ENCODE measurements at places on chromosomes 12 and 14.

DNA sequence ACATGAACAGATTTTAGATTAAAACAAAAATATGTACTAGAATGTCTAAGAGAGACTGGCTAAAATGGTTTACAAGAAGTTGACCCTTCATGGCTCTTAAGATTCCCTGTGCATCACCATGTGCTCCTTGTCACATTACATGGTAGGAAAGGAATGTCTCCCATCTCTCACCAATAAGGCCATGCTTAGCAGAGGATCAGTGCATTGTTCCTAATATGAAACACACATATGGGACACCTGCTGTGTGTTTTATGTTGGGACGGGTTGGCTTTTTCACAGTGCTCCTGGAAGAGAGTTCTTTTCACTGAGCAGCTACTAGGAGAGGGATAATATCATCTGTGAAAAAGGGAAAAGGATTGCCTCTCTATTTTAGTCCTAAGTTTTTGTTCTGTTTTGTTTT, 9.6 kb downstream of the PFKM start:
- no peak for DNase-seq

DNA sequence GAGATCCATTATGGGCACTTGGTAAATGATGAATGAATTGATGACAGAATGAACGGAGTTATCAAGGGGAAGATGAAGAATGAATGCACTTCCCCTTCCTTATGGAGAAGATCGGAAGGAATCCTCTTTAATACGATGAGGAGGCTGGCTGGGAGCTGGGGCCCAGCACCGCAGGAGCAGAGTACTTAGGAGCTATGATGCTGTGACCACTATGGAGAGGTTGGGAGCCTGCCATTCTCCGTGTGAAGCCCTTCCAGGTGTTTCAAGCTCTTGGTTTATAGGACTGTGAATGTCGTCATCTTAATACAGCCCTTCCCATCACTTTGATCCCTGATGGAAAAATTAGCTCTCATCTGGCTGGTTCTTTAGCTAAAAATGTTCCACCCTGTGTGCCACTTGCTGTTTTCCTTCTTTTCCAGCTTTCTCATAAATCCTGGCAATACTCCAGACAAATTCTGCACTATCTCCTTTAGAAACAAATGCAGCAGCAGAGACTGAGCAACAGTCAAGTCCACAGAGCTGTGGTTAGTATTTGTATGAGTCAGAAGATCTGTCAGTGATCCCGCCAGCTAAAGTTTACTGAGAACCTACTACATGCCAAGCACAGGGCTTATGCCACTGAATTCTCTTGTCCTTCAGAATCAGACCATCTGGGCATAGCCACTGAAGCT, 263.1 kb upstream of the CRY1 start:
- DNase-seq, result no peak

- DNase-seq, result no peak
Observed at GRCh38 chr12:84842406-84843013, 70.1 kb downstream of the SLC6A15 start.

- no peak for DNase-seq
Observed at GRCh38 chr14:105383083-105383730, 15.1 kb upstream of the TEX22 start.

- no peak for DNase-seq
Observed at GRCh38 chr12:131753757-131754156, 42.9 kb downstream of the SFSWAP start.

- no peak for DNase-seq
Observed at GRCh38 chr12:114403690-114404066, 2.3 kb downstream of the TBX5 start.

- DNase-seq, result no peak
Observed at GRCh38 chr14:73764406-73765280, 50.5 kb upstream of the PNMA1 start.

- DNase-seq, result no peak
Observed at GRCh38 chr12:97767347-97767746, 304.7 kb downstream of the RMST start.

- peak; percentile 83 for DNase-seq
Observed at GRCh38 chr12:47779301-47779942, 6.4 kb downstream of the SLC48A1 start.

- DNase-seq, result no peak
Observed at GRCh38 chr12:7434670-7435069, 9.3 kb downstream of the CD163L1 start.

DNA sequence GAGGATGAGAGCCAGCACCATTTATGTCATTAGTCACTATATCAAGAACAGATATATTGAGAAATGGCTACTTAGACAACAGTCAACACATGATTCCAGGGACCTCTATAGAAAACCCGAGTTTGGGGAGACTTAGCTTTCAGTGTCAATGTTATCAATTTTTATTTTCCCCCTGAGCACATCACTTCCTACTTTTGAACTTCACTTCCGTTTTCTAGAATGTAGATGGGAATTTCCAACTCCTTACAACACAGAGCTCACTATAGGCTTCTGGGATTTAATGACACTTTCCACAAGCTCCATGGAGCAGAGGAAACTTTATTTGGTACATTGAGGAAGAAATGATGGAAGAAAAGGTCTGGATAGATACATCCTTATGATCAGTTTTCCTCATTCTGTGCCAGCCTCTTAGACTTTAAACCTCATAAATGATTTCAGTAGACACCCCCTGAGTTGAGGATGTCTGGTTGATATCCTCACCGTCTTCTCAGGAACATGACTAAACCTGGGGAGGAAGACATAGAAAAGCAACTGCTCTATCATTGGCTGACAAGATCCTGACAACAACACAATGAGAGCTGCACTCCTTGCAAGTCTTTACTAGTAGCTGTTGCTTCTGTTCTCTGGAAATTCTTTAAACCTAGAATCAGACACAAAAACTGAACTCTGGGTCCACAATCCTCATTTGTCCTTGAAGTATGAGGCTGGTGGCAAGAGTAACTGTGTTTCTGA, 449.4 kb upstream of the OR4E1 start:
- DNase-seq, result no peak

DNA sequence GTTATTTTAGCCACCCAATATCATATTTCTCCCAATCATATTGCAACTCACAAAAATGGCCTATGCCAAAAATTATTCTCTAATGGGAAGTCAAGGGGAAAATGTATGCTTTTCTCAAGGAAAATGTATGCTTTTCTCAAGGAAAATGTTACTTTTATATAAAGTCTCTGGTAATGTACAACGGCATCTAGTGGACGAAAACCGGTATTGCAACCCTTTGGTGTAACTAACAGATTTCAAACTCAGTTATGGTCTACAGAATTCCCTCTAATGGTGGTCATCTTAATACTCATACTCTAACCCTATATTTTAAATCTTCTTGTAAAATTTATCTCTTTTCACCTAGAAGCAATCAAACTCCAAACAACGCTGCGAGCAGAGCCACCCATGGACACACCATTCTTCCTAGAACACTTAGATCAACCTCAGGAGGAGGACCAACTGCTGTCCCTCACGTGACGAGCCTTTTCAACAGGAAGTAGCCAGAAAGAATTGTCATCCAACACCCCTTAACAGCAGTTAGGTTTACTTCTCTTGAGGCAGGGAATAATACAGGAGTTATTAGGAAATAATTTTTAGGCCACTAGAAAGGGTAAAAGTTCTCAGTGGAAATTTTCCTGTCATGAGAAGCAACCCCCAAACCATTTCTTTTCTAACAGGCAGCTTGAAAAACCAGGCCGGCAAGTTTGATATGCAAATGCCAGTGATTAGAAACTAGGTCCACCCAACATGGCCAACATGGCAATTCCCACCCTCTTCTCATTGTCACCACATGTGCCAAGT, 20.1 kb downstream of the APOBEC1 start:
- no peak for DNase-seq

- no peak for DNase-seq
Observed at GRCh38 chr12:132276827-132277373, 52.5 kb downstream of the GALNT9 start.

DNA sequence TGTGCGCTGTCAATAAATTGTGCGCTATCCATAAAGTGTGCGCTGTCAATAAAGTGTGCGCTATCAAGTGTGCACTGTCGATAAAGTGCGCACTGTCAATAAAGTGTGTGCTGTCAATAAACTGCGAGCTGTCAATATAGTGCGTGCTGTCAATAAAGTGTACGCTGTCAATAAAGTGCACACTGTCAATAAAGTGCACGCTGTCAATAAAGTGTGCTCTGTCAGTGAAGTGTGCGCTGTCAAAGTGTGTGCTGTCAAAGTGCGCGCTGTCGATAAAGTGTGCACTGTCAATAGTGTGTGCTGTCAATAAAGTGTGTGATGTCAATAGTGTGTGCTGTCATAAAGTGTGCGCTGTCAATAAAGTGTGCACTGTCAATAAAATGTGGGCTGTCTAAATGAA, 2.9 kb upstream of the CHGA start:
- no peak for DNase-seq

DNA sequence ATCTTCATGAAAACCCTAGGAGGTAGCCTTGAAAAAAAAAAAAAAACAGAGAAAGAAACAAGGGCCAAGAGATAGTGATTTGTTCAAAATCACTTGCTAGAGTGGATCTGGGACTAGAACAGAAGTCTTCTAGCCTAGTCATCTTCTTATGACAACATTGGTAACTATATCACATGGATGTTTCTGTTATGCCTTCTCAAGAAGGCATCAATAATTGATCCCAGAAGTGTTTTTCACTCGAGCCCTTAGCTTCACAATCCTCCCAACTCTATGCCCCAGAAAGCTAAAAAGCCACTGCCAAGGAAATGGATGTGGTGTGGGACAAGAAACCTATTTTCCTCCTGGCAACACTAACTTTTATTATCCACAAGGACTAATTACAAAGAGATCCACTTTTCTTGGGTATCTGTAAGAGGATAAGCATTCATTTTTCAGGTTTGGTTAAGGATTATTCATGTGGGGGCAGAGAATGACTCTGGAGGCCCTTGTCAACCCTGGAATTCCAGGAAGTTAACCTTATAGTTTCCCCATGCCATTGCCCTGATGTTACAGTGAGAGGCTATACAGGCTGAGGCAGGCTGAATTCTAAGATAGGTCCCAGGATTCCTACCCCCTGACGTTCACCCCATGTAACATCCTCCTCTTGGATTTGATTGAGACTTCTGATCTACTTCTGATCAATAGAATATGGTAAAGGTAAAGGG, 67.7 kb upstream of the CPM start:
- DNase-seq, result no peak

GRCh38 chr14:22932146-22932545, 3.0 kb upstream of the PRMT5 start:
- no peak for DNase-seq

GRCh38 chr14:59160506-59160905, 28.0 kb upstream of the DAAM1 start:
- no peak for DNase-seq

DNA sequence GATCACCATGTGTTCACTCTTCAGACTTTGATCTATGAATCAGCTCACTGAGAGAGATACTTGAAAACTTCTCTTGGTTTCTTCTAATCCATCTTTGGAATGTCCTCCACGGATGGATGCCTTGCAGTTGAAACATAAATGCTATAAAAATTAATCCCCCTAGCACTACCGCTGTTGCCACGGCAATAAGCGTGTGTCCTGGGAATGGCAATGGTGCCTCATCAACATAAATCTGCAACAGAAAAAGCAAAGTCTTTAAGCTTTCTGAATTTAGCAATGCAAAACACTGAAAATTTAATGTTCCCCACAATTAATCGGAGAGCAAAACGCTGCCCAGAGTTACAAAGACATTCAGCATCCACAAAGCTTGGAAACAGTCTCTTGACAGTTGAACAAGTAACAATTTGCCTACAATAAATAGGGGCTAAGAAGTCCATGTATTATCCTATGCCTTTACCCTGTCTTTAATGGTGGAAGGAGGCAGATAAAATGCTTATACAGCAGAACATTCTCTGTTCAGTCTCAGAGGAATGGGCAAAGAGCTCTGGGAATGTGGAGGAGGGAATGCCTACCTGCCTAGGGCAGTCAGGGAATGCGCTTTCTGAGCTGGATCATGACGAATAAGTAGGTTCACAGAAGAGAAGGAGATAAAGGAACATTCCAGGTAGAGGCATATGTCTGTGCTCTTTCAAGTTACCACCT, 70.9 kb upstream of the PPP4R3A start:
- no peak for DNase-seq

- no peak for DNase-seq
Observed at GRCh38 chr12:26696048-26696612, 136.9 kb downstream of the ITPR2 start.

DNA sequence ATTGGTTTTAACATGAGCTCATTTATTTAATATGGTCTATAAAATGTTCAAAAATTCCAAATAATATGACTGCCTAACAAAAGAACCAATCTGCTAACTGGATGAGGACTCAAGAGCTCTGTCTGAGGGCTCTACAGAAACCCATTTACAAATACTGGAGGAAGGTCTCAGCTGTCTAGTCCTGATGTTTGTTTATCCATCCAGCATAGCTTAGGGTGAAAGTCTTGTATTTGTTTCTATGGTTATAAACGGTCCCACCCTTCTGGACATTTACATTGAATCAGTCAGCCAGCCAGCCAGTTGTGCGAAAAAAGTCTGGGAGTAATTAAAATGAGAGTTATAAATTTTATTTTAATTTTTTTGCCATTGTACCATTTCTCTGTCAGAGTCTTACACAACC, 220.7 kb downstream of the BMP4 start:
- no peak for DNase-seq

- no peak for DNase-seq
Observed at GRCh38 chr12:57461276-57461916, 1.8 kb downstream of the GLI1 start.

DNA sequence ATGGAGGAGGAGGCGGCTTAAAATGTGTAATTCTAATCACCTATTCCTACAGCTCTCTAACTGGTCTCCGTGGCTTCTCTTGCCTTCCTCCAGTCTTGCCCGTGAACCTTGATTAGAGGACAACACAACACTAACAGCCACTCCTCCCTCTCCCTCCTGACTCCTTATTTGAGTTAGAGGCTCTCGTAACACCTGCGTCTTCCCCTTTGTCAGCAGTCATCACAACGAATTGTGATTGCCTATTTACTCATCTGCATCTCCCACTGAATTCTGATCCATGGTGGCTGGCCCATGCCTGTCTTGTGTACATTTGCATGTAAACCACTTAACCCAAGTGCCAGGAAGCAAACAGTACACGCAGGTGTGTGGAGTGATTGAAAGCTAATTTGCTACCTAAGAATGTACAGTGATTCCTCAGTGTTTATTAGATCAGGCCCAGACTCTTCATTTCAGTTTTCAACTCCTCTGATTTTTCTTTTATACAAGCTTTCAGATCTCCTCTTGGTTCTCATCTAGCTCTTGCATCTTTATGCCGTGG, 154.5 kb downstream of the MON2 start:
- no peak for DNase-seq

- no peak for DNase-seq
Observed at GRCh38 chr12:108561852-108562347, 496 bp upstream of the ISCU start.

GRCh38 chr14:35068238-35069012, 22.4 kb downstream of the FAM177A1 start:
- DNase-seq, result no peak

DNA sequence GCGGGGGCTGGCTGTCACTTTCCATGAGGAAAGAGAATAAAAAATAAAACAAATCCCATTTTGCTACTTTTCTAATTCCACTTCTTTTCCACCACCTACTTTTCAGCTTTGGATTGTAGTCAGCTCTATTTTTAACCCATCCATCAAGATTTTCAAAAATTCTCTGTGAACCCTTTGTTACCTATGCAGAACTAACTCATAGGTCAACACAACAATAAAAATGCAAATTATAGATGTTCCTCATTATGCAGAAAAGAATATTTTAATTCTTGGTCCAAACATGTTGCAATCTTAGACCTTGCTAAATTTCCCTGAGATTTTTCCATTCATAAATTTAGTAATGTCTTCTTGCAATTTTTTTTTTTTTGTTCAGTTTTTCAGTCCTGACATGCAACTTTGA, 454.5 kb downstream of the ADAMTS20 start:
- DNase-seq, result no peak

All from GM12892 (cell line).